Left colon (tissue), 2 donors: ENCODE measurements at places on chromosomes 5 and 9.

DNA sequence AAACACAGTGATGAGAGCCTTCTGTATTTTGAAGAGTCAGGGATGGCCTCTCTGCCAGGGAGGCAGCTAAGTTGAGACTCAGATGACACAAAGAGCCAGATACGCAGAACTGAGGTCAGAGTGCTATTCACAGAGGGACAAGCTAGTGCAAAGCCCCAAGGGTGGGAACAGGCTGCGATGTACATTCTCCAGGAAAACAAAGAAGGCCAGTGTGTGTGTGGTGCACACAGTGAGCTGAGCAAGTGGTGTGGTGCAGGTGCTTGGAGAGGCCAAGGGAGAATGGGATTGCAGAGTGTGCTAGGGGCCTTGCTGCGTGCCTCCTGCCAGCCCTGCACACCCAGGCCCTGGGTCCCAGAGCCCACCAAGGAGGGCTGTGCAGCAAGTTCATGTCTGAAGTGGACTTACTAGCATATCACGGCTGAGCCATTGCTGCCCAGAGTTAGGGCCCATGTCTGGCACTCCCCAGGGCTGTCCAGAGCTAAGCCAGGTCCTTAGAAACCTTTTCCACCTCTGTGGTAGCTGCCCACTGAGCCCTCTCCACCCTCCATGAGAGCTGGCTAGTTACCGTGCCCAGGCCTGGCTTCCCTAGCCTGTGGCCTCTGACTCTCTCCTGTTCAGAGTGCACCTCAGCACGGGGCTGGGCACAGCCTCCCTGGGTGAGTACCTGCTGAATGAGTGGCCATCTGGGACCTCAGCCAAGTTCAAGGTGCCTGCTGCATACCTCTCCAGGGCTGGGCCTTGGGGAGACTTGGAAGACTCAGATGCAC lies 9.3 kb downstream of the SLC25A48 start:
- DNase-seq, result peak; percentile 87

- peak; percentile 78 for DNase-seq
These were observed 744 bp downstream of the OTULIN start for GRCh38 chr5:14665101-14665822.

DNA sequence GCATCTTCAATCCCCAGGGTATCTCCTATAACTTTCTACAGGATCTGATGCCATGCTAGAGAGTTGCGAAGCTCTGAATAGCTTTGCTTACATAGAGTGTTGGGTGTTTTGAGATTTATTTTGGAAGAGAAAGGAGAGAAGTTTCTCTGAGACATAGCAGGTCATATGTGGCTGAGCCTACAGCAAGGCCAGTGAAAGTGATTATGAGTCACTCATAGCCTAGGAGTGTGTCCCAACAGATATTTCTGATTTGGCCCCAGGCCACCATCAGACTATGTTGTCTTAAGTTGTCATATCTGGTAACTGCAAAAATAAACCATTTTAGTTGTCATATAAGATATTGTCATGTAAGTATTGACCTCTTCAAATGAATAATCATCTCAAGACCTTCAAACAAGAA lies 132.0 kb upstream of the RAI14 start:
- DNase-seq, result no peak

DNA sequence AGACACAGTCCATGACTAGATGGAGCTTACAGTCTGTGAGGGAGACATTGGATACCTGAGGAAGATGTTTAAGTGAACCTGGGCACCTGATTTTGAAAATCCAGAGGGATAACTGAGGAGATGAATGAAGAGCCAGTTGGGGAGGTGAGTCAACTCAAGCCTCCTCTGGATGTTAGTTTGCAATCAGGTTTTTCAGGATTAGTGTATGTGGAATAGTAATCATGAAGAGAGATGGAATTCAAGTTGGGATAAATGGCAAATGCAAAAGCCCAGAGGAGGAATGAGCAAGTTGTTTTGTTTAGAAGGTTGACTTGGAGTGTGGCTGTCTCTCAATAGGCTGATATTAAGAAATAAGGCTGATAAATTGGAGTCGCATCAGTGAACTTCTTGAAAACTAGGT lies 28.9 kb downstream of the PRDM6 start:
- no peak for DNase-seq
